ENCODE measurements at places on chromosomes 16 and 17.

DNA sequence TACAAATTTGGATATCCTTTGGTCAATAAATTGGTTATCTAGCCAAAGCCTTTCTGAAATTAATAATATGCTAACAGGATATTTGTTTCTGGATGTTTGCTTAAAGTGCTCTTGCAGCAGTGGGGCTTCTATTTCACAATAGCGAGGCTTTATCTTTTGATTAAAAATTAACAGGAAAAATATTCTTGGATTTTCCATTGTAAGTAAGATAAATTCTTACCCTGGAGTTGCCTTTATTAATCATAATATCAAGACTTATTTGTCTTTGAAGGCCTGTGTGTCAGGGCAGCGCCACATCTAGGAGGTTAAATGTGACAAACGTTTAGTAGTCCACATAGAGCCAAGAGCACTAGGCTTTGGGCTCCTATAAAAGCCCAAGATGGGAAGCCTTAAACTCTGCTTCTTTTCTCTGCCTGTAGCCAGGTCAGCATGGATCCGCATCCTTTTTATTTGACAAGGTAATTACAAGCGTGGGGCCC, 5.3 kb downstream of the TMEM97 start:
- DNase-seq: no peak
- no peaks in the 10 kb centered on the region for H3K27me3 ChIP-seq
- no peak overlapping the region for H3K27ac ChIP-seq
- H3K4me3 ChIP-seq: no peak overlapping the region
- H3K36me3 ChIP-seq: peaks cover 4% of the 10 kb centered on the region
- H3K4me1 ChIP-seq: peaks cover 7% of the 10 kb centered on the region

DNA sequence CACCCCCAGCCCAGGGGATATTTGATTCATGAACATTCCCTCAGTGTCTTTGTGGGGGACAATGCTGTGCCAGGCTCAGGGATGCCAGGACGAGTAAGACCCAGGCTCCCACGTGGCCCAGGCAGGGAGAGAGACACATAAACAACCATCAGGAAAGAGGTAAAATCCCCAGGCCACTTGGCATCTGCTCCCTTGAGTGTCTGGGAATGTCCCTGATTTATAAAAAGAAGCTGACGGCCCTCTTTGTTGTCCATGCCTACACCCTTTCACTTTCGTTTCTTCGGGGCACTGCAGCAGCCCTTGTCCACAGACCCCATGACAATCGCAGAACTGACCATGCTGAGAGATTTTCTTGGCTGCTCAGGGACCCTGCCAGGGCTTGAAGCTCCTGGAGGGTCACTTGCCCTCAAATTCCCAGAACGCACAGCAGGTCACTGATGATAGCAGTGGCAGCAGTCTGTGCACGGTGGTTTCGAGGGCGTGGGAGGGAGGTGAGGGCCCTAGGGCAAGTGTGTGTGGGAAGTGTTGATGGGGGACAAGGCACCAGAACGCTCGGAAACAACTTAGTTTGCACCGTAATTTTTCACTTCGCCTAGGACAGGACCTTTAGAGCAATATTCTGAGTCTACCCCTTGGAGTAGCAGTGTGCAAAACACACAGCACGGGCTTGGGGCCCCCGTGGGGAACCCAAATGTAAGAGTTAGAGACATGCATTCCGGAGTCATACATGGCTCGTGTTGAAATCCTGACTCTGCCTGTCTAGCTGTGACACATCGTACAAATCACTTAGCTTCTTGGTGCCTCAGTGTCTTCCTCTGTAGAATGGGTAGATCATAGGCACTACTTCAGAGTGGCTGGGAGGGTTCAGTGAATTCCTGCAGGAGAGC, 4.7 kb downstream of the NOD2 start:
- no peaks in the 10 kb centered on the region for H3K4me1 ChIP-seq
- DNase-seq: peak; percentile 44

DNA sequence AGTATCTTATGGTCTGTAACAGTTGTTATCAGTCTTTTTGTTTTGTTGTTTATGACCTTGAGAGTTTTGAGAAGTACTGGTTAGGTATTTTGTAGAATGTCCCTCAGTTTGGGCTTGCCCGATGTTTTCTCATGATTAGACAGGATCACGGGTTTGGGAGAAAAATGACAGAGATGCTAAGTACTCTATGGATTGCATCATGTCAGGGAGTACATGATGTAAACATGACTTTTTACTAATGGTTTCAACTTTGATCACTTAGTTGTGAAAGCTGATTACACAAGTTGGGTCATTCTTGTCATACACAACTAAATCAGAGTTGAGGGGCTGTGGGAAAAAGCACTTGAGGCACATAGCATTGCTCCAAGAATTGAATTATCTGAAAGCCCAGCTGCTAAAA, 94.7 kb upstream of the SIAH1 start:
- peaks cover 2% of the 10 kb centered on the region for H3K27me3 ChIP-seq
- H3K4me1 ChIP-seq: no peaks in the 10 kb centered on the region
- H3K27ac ChIP-seq: no peak overlapping the region
- no peaks in the 10 kb centered on the region for H3K36me3 ChIP-seq
- peak; percentile 92 for DNase-seq

DNA sequence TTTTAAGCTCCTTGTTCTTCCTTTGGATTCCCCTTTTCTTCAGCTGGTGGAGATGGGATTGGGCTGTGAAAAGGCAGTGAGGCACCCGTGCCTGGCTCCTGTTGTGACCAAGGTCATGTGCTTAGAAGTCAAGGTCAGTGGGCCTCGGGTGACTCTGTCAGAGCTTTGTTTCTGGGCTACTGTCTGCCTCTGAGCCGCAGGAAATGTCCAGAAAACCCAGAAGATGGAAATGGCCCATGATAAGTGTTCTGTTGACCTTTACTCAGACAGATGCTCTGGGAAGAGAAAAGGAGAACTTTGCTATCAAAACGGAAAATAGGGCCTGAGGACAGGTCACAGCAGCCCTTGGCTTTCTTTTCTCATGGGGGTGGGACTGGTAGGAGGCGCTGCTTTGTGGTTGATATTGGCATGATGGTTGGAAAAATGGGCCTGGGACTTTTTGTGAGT, 2.9 kb downstream of the ABCC1 start:
- no peak for DNase-seq
- no peaks in the 10 kb centered on the region for H3K27me3 ChIP-seq
- no peak overlapping the region for H3K27ac ChIP-seq
- peak overlapping the region; percentile 98 for H3K4me3 ChIP-seq
- H3K4me1 ChIP-seq: peaks cover 16% of the 10 kb centered on the region

DNA sequence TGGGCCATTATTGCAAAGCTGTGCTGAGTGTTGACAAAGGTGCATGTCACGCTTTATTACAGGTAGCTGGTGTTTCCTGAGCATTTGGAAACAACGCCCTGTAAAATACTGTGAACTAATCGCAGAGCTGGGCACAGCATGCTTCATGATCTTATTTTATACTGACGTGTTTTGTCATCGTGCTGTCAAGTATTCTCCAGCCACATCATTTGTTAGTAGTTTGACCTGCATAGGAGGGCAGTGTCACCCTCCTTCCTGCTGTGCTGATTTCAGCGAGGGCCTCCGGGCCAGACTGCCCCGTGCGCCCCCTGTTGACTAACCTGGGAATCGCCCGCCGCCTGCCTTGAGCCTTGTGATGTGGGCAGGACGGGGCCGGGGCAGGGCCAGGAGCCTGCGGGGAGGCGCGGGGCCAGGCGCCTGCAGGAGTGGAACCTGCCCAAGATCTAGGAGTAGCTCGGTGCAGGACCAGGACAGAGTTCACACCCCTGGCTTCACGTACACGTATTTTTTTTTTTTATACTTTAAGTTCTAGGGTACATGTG, 820.7 kb downstream of the KCNJ18 start:
- no peak for DNase-seq
- H3K27ac ChIP-seq: no peak overlapping the region
- H3K27me3 ChIP-seq: no peaks in the 10 kb centered on the region
- no peak overlapping the region for H3K4me3 ChIP-seq
- H3K4me1 ChIP-seq: no peaks in the 10 kb centered on the region

DNA sequence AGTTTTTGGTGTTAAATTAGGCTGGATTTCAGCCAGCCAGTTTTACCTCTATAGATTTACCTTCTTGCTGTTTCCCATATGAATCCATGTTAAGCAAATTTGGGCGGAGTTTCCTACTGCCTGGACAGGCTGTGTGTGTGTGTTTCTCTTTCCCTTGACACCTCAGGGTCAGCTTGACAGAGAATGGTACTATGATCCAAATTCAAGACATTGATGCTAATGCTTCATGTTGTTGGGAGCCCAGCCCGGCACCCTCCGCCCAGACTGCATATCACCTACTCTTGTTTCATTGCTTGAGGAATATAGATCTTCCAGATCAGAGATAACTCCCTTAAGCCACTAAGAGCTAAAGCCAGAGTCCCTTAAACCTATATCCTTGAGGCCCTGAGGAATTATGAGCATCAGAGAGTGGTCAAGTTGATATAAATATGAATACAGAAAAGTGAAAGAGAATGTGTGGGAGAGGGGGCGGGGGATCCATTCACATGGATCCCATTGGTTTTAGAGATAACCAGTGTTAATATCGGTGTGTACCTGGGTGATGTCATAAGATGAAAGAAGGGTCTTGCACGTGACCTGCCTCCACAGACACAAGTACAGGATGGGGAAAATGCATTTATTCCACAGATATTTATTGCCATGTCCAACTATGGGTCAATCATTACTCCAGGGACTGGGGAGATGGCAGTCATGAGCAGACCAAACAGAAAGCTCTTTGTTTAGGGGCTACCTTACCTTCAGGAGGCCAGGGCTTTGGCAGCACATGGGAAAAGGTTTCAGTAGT, 69.7 kb downstream of the WIPI1 start:
- H3K27ac ChIP-seq: no peak overlapping the region
- H3K27me3 ChIP-seq: no peaks in the 10 kb centered on the region
- no peak for DNase-seq
- H3K4me1 ChIP-seq: peaks cover 21% of the 10 kb centered on the region

DNA sequence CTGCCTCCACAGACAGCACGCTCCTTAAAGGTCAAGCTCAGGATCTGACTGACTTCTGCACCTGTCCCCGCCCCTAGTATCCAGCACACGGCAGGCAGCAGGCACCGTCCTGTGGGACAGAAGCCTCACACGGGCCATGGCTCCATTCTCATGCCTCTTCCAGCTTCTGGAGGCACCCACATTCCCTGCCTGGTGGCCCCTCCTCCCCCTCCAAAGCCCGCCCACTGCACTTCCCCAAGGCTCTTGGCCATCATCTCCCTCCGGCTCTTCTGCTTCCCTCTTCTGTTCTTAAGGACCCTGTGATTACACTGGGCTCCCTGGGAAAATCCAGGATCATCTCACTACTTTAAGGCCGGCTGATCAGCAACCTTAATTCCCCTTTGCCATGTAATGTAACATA, 3.5 kb downstream of the CANT1 start:
- no peak overlapping the region for H3K4me3 ChIP-seq
- DNase-seq: no peak
- no peaks in the 10 kb centered on the region for H3K27me3 ChIP-seq

GRCh38 chr16:67965668-67966548, 2.5 kb downstream of the SLC12A4 start:
- H3K4me1 ChIP-seq: peaks cover 25% of the 10 kb centered on the region
- H3K36me3 ChIP-seq: peaks cover 19% of the 10 kb centered on the region
- H3K4me3 ChIP-seq: peak overlapping the region; percentile 44
- peak; percentile 42 for DNase-seq
- H3K27me3 ChIP-seq: no peaks in the 10 kb centered on the region

DNA sequence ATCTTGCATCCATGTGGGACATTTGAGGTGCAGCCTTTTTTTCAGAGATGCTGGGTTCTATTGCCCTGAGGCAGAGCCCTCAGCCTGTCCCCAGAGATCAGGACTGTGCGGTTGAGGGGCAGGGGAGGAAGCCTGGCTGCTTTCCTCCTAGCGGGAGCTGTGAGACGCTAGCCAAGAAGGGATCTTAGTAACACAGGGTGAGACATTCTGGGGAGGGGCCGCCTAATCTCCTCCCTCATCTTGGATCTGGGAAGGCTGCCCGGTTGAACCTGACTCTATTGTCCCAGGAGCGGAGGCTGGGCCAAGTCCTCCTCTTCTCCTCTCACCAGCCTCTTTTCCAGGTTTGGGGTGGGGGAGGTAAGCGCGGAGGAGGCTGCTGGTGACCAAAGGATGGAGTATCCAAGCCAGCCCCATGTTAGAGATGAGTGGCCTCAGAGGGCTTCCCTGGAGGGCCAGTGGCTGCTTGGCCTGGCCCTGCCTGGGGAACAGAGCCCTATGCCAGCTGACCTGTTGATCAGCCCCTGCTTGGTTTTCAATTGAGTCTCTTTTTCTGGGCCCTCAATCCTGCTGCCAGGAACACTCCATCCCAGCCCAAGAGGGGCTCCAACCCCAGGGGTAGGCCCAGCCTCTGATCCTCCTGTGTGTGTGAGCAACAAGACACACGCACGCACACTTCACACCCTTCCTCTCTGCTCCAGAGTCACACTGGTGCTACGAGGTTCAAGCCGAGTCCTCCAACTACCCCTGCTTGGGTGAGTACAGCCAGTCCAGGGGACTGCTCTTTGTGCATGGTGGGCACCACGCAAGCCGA, 5.0 kb downstream of the CA4 start:
- peaks cover 36% of the 10 kb centered on the region for H3K27me3 ChIP-seq
- H3K4me3 ChIP-seq: no peak overlapping the region
- H3K4me1 ChIP-seq: no peaks in the 10 kb centered on the region
- H3K27ac ChIP-seq: no peak overlapping the region
- peak; percentile 69 for DNase-seq

DNA sequence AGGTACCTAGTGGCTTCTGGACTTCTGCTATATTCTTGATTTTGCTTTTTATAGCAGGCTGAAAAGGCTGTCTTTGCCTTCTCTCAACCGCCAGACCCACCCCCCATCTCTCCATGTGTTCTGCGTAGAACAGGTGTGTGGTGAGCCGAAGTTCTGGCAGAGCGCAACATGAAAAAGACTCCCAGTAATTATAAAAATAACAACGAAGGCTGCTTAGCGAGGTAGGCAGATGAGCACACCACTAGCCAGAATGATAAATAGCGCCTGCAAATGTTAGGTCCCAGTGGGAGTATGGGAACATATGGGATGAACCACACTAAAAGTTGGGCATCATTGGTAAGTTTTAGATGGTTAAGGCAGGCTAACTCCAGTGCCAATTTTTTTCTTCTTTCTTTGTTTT, 14.0 kb upstream of the RBFOX1 start:
- no peak overlapping the region for H3K4me3 ChIP-seq
- no peaks in the 10 kb centered on the region for H3K4me1 ChIP-seq
- H3K27ac ChIP-seq: no peak overlapping the region
- no peaks in the 10 kb centered on the region for H3K36me3 ChIP-seq

- no peak overlapping the region for H3K4me3 ChIP-seq
- DNase-seq: peak; percentile 82
- H3K4me1 ChIP-seq: no peaks in the 10 kb centered on the region
- H3K27ac ChIP-seq: no peak overlapping the region
- no peaks in the 10 kb centered on the region for H3K36me3 ChIP-seq
These were observed 3.0 kb upstream of the DLX3 start for GRCh38 chr17:49997773-49998703.

DNA sequence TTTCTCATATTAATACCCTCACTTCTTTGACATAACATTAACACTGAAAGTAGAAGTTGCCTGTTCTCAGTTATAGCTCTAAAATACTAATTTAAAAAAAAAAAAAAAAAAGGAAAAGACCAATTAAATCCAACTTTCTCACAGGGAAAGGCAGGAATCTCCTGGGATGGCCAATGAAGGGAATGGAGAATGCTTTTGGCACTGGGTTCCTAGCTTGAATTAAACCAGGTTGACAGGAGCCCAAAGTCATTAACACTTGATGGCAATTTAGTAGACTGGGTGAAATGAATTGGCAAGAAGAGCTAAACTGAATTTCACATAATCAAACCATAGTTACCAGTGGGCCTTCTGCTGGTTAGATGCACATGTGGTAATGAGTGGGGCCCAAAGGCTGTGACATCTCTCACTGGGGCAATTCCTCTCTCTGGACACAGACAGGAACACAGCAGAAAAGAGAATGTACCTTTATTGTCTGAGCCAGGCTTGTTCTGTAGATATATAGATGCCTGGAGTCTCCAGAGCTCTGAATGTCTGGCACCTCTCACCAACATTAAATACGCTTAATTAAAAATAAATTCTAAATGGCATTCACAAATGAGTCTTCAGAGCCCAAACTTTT, 37.6 kb downstream of the NXPH3 start:
- peaks cover 8% of the 10 kb centered on the region for H3K4me1 ChIP-seq
- no peaks in the 10 kb centered on the region for H3K27me3 ChIP-seq
- no peaks in the 10 kb centered on the region for H3K36me3 ChIP-seq
- H3K4me3 ChIP-seq: no peak overlapping the region

All from fibroblast of lung (primary cell).